ENCODE measurements at places on chromosomes 7 and 10.
A peak's percentile ranks its signal among the peaks of the same experiment; 100 is the strongest.

DNA sequence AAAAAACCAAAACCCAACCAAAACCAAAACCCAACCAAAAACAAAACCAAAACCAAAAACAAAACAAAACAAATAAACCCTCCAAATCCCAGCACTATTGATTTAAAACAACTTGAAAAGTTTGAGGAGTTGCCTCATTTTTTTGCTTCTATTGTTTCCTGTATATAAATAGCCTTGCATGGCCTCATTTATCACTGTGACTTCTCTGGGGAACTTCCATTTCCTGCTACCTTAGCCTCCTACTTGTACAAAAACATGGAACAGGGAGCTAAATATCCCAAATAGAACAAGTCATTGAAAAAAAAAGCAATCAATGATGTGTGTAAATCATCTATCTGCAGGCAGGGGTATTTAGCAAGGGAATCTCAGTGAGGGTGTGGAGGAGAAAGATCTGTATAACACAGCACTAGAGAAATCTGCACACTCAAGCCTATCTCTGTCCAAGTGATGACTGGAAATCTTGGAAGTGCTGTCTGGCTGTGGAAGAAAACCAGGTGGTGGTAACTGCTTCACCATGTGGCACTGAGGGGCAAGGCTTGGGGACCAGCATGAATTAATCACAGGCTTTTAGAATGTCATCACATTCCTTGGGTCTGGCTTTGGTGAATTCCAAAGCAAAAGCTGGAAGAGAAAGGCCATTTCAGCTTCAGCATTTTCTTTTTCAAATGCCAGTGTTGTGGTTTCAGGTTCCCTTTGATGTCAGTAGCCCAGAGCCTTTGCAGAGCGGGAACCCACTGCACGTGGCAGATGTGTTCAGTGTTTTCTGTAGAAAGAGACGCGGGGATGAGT, 349.5 kb upstream of the ZNF32 start:
- no peak for DNase-seq

DNA sequence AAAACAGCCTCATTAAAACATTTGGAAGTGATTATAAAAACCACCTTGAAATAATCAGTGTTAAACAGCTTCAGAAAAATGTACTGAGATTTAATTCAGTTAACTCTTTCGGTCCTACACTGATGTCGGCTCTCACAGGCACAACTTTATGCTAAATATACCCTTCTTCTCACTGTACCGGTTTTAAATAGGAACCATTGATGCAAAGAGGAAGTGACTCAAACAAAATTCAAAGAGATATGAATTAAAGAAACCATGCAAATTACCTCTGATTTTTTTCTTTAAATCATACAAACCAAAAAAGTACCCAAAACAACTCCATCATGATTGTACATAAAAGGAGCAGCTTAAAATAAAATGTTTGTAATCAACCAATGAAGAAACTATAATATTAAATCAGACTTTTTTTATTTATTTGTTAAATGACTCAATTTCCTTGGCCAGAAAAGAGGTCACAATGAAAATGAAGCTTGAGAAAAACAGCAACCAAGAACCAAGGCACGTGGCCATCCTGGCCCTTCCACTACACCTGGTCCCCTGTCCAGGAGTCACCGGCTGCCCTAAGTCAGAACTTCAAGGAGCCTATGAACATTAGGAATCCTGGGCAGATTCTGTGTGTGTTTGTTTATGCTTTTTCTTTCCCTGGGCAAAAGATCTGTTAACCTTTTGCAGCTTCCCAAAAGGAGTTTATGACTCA, 73.0 kb upstream of the CABCOCO1 start:
- no peak for DNase-seq

DNA sequence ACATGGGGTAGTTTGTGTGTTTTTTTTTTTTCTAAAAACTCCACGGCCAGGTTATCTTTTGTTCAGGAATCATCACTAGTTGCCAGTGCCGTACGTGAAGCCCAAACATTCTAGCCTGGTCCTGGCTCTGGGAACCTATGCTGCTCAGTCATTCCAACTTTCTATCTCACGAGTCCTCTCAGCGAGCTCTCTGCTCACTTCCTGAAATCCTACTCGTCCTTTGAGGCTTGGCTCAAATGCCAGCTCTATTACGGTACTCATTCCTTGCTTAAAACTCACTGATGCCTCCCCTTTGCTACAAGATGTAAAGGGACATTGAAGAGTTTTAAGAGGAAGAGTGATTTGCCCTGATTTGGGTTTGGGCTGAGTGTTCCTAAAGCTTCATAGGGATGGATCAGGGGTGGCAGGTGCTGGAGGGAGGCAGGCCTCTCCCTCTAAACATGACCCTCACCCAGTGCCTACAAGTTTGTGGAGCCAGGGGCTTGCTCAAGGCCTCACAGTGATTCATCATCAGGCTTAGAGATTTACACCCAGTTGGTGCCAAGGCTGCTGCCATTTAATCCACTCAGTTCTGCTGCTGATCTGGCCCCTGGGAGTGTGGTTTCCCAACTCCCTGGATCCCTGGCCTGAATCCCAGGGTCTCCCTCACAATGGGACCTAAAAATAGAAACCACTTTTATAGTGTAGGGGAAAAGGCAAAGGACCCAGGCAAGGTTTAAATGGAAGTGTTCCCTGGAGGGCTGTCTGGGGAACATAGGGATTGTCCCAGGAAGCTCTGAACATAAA, 46.1 kb upstream of the R3HCC1L start:
- DNase-seq, result no peak

DNA sequence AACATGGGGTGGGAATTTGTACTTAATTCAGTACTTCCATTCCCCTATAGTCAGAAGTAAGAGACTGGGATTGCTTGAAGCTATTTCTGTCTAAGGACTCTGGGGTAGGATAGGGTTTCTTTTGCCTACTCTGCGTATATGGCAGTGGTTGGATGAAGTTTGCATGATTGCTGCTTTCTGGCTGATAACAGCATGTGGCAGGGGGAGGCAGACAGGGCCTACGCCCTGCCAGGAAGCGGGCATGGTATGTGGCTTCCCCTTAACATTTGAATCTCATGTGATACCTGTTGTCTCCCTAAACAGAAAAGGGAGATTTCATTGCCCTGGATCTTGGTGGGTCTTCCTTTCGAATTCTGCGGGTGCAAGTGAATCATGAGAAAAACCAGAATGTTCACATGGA, 57.1 kb downstream of the TACR2 start:
- no peak for DNase-seq

DNA sequence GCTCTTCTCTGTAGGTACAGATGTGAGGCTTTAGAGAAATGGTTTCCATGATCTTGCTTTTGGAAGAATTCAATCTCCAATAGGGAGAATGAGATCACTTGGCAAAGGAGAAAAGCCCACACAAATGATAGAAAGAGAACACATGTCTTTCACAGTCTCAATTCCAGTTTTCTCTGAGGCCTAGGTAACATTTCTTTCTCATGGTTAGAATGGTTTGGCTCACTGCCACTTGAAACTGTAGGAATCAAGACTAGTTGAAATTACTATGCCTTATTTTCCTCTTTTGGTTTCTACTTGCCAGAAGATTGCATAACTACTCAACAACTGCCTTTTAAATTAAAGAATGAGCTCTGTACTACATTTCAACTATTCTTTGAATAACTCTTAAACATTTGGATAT, 276.5 kb upstream of the TEX47 start:
- DNase-seq, result no peak

DNA sequence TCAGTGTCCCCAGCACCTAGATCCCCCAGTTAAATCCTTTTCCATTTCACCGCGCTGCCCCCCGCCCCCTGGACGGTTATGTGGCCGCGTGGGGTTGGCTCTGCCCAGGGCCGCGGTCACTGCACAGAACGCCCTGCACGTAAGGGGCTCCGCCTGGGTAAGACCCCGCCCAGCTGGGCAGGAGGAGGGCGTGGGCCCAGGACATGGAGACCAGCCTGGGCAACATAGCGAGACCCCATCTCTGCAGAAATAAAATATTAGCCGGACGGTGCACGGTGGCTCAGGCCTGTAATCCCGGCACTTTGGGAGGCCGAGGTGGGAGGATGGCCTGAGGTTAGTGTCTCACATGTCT, 650 bp upstream of the ZFAND2A start:
- no peak for DNase-seq

DNA sequence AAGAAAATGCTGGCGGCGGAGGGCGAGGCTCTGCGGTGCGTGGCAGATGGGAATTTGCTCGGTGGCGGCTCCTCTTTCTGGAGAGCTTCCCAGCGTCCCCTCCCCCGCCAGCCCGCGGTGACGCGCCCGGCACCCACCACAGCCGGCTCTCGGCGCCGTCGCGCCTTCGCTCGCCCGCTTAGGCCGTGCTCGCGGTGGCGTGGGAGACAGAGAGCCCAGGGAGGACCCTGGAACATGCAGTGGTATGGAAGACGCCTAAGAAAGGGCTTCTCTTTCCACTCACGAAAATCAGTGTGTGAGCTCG, 576 bp upstream of the CSGALNACT2 start:
- no peak for DNase-seq

DNA sequence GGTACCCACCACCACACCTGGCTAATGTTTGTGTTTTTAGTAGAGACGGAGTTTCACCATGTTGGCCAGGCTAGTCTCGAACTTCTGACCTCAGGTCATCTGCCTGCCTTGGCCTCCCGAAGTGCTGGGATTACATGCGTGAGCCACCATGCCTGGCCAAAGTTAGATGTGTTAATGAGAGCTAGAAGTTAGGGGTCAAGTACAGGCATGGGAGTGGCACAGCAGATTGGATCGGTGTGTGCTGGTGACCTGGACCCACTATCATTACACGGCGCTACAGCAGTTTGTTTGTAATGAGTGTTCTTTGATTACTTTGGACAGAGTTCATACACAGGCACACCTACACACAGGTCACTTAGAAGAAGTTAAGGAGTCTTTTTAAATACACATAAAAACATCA, 36.7 kb downstream of the DNAJB6 start:
- DNase-seq, result no peak

- no peak for DNase-seq
These were observed 350.6 kb downstream of the TFEC start for GRCh38 chr7:115679976-115680375.

GRCh38 chr10:76393875-76394706, 962.7 kb downstream of the LRMDA start:
- DNase-seq, result no peak

- DNase-seq, result no peak
These were observed 44.1 kb upstream of the ZNRF2 start for GRCh38 chr7:30240106-30240800.

DNA sequence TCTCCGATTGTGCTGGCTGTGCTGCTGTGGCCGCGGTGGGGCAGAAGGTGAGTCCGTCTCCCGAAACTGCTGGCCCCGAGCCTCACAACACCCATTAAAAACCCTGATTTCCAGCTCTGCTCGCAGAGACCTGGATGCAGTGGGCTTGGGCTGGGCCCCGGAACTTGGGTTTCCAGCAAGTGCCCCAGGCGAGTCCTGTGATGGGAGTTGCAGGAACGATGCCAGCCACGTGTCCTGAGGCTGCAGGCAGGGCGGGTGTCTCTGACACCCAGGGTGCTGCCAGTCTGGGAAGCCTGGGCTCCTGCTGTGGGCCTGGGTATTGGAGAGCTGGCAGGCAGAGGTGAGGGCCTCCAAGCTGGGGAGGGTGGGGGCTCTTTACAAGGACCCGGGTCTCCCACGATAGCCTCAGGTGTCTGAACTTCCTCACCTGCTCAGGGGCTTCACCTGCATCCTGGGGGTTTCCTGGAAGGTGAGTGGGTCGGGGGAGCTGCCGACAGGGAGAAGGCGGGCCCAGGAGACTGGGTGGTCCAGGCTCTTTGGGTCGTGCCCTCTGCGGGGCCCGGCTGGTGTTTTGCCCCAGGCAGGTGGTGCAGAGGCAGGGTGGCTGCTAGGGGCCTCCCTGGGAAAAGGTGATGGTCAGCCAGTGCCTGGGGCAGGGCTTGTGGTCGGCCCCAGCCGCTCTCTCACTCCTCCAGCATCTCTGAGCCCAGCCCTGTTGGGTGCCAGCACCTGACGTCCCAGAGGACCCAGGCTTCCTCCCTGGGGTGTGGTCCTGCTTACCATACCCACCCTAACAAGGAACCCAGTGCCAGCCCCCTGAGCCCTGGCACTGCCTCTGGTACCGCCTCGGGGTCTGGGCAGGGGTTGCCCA, 180.3 kb downstream of the DNAJB6 start:
- no peak for DNase-seq

GRCh38 chr10:132248455-132249225, 59.1 kb downstream of the STK32C start:
- DNase-seq, result peak; percentile 60

DNA sequence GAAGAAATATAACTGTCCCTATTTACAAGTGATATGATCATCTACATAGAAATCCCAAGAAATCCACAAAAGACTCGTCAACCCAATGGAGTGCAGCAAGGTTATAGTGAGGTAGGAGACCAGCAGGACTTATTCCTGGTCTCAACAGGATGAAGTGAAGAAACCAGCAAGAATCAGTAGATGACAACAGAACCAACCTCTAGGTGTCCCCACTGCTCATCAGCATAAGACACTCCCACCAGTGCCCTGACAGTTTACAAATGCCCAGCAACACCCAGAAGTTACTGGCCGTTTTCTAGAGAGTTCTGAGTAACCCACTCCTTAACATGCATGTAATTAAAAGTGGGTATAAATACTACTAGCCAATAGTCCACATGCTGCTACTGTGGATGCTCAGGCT, 470.5 kb upstream of the LRRTM3 start:
- no peak for DNase-seq

DNA sequence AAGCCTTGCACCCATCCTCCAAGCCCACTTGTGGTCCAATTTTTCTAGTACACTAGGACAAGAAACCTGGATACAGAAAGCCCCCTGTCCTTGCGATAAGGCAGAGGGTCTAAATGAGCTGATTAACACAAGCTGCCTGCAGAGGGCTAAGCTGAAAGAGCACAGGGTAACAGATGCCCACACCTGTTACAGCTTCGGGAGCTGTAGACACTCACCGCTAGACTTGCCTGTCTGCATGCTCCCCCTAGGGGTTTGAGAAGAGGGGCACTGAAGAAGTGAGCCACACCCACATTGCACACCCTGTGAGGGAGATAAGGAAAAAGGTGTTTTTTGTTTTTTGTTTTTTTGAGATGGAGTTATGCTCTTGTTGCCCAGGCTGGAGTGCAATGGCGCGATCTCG, 386.5 kb upstream of the AUTS2 start:
- no peak for DNase-seq

DNA sequence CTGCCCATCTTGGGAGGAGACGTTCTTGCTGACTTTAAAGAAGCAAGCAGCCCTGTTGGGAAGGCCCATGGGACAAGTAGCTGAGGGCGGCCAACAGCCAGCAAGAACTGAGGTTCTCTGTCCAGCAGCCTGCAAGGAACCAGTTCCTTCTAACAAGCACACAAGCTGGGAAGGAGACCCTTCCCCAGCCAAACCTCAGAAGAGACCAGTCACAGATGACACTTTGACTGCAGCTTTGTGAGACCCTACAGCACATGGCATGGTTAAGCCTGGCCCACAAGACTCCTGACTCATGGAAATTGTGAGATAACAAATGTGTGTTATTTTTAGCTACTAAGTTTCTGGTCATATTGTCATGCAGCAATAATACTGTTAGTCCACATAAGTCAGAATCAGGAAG, 99.9 kb downstream of the PRLHR start:
- DNase-seq, result no peak

All from stimulated activated CD4-positive, alpha-beta T cell treated with anti-CD3 and anti-CD28 coated beads, Interleukin-15, amount 100 ng/mL, for 1 hour (primary cell).